Stimulated activated CD4-positive, alpha-beta T cell treated with anti-CD3 and anti-CD28 coated beads, Interleukin-4, amount 100 ng/mL, for 48 hours (primary cell): ENCODE measurements at places on chromosomes 7 and 10.

GRCh38 chr7:110557-111232 lies 81.7 kb upstream of the FAM20C start:
- no peak for DNase-seq

GRCh38 chr10:51638737-51639136 lies 60.7 kb downstream of the CSTF2T start:
- no peak for DNase-seq

DNA sequence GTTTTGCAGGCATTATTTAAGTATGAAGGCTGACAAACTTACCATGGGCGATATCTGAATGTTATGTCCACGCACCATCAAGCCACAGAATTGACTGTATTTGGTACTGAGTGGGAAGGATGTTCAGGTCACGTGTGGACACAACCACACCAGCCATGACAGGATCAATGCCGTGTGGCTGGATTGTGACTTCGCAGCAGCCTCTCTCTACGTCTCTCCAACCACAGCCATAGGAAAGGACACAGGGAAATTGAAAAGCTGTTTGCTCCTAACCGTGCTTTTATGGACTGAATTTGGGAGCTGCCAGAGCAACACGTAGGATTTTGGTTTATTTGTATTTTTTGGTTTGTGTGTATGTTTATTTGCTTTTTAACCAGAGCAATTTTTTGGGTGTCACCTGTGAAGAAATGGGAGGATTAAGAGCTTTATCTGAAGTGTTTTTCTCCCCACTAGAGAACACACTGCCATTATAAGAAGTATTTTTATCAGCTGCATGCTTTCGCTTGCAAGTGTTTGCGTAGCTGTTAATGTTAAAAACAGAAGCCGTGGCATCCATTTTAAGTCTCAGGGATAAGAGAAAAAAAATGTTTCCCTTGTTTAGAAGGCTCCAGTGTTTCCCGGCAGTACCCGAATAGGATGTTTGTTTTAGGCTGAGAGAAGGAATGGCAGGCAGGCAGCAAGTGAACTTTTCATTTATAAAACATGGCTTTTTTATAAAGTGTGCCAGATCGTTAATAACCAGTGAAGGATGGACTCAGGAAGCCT lies 401.1 kb upstream of the NFE2L3 start:
- no peak for DNase-seq

GRCh38 chr10:121096617-121097431 lies 245.7 kb downstream of the WDR11 start:
- DNase-seq, result no peak

DNA sequence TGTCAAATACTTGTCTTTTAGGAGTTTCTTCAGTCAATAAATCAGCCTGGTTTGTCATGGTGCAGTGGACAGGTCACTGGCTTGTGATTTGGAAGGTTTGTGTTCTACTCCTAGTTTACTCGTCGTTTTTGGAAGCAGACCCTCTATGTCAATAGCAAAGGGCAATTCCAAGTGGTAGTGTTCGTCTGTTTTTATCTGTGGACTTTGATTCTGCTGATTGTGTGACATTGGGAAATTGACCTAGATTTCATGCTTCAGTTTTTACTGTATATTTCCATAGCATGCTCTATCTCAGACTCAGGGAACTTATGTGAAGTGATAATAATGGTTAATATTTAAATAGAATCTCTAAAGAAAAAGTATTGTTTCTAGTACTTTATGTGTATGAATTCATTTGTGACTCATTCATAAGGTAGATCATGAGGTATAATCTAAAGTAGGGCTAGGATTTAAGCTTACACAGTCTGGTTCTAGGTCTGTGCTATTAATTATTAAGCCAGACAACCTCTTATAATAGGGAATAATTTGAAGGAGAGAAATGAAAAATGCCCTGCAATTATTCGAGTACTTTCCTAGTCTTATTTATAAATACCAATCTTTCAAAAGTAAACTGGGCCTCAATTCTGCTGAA lies 198.1 kb downstream of the REEP3 start:
- DNase-seq, result no peak

DNA sequence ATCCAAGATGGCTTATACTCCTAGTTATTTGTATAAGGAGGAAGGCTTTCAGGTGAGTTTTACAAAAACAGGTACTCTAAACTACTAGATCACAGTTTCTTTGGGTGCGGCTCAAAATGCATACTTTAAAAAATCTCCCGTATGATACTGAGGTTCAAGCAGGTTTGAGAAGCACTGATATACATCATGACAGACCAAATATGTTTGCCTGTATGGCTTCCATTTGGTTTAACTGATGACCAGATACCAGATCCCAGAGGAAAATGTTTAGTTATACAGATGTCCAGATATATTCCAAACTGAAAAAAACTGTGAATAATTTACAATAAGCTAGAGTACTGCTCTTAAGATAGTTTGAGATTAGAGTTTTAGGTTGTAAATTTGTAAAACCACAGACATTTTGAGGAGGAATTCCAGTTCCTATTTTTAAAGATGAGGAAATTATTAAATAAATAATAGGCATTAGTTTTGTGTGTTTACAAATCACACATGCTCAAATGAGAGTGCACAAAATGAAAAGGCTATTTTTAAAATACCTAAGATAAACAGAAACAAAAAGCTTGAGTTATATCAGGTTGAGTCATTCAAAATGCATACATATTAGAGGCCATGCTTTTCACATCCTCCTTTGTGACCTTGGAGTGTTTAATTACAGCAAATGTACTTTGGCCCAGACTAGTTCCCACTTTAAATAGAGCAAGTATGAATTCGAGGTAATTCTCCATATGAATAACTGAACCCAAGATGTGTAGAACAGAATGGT lies 60.5 kb downstream of the SEMA3C start:
- DNase-seq, result no peak

GRCh38 chr7:119761776-119762175 lies 511.2 kb upstream of the KCND2 start:
- DNase-seq, result no peak

- no peak for DNase-seq
These were observed 72.5 kb downstream of the ZNF277 start for GRCh38 chr7:112279042-112279441.
